Stimulated activated CD8-positive, alpha-beta memory T cell treated with anti-CD3 and anti-CD28 coated beads, Interleukin-4, amount 100 ng/mL, for 48 hours (primary cell): ENCODE measurements at places on chromosomes 3 and 15.
A peak's percentile ranks its signal among the peaks of the same experiment; 100 is the strongest.

DNA sequence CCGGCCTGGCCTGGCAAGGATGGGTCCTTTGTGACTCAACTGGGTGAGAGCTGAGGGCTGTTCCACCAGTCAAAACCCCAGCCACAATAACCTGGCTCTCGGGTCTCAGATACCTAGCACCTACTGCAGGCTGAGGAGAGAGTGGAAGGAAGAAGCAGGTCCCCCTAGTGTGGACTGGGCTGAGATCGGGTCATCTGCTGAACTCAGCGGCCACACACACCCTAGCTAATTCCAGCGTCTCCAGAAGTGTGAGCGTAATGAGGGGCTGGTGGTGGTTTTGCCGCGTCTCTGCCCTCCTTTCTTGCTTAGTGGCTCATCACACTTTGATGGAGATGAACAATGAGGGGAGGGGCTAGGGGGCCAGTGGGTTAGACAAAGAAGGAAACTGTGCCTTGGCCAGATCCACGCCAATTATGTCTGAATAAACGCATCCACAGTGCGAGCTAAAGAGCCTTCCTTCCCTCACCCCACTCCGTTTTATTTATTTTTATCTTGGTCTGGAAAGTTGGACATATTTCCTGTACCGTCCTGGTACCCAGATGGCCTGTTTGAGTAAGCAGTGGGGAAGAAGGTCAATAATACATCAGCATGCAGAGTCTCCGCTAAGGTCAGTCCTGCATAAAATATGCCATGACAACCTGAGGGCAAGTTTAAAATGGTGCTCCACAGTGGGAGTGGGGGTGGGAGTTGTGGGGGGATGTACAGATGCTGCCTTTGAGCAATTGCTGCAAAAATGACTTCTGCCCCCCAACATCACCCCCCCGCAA lies 370.0 kb downstream of the WDR72 start:
- DNase-seq: no peak

DNA sequence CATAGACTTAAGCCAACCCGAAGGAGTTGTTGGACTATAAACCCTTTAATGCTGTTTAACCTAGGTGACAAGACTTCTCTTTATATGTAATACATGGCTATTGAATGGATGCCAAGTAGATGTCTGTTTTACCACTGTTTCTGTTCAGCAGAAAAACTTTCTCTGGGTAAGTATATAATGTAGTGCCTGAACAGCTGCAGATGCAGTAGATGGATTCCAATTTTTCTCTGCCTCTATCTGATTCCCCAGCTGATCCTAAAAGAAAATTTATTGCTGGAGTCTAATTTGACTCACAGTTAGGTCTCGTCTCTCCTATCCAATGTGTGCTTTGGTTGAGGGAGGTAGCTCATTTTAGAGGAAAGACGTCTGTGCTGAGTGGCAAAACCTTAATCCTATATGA lies 256.5 kb upstream of the CBLB start:
- DNase-seq: no peak

GRCh38 chr15:87939848-87940457 lies 316.6 kb downstream of the NTRK3 start:
- no peak for DNase-seq

GRCh38 chr3:126287536-126288241 lies 69.5 kb downstream of the KLF15 start:
- DNase-seq: peak; percentile 19

- no peak for DNase-seq
These were observed 25.0 kb upstream of the RPP14 start for GRCh38 chr3:58281069-58281468.

GRCh38 chr3:140756240-140757016 lies 78.6 kb downstream of the TRIM42 start:
- DNase-seq: no peak

GRCh38 chr15:88389120-88389519 lies 78.1 kb downstream of the MRPL46 start:
- peak; percentile 9 for DNase-seq

- no peak for DNase-seq
These were observed 440.6 kb downstream of the MCTP2 start for GRCh38 chr15:94671858-94672532.

DNA sequence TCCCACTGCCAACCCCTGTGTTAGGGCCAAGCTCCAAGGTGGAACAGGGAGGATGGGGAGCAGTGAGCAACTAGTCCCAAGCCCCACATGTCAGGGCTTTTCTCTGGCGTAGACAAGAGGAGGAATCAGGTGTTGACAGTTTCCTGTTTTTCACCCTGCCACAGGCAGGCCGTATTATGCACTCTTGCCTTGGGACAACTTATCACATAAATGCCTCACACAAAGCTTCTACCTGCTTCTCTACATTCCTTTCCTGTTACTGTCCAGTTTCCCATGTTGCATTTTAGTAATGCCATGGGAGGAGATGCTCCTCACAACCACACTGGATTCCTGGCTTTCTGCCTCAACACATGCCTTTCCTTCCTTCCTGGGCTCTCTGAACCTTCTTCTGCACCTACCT lies 381.2 kb upstream of the ATP11B start:
- DNase-seq: no peak

- no peak for DNase-seq
These were observed 876 bp upstream of the ZNF385D start for GRCh38 chr3:21751886-21752285.

DNA sequence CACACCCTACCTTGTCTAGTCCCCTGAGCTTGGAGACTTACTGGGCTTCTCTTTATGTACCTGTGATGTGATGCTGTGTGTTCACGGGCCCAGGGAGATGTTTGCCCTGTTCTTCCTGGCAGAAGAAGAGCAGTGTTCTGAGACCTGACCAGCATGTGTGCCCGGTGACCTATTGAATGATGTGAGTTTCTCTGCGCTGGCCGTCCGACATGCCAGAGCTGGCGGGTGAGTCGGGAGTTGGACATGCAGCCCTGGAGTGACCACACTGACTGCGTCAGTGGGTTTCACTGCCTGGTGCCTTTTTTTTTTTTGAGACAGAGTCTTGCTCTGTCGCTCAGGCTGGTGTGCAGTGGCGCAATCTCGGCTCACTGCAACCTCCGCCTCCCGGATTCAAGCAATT lies 42.3 kb downstream of the CGNL1 start:
- DNase-seq: no peak

DNA sequence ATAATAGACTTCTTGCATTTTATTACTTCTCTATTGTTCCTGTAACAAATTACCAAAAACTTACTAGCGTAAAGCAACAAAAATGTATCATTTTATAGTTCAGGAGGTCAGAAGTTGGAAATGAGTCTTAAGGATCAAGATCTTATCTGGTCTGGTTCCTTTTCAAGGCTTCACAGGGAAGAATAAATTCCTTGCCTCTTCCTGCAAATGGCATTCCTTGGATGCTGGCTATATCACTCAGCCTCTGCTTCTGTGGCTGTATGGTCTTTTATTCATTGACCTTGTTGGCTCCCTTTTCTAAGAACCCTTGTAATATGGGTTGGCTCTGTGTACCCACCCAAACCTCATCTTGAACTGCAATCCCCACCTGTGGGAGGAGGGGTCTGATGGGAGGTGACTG lies 478.4 kb upstream of the THBS1 start:
- no peak for DNase-seq

DNA sequence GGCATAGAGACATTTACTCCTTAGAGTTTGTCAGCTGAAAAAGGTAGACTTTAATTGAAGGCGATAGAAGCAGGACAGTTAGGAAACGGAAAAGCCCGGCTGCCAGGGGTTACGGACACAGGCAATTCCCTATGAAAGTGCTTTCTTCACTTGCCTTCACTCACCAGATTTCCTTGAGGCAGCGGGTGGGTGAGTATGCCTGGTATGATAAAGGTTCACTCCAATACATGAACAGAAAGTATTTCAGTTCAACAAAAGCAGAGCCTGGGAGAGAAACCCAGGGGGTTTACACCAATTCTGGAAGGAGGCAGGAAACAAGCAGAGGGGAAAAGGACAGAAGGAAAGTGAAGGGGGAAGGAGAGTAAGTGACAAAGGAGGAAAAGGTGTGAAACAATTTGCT lies 53.9 kb downstream of the QTRT2 start:
- DNase-seq: no peak

DNA sequence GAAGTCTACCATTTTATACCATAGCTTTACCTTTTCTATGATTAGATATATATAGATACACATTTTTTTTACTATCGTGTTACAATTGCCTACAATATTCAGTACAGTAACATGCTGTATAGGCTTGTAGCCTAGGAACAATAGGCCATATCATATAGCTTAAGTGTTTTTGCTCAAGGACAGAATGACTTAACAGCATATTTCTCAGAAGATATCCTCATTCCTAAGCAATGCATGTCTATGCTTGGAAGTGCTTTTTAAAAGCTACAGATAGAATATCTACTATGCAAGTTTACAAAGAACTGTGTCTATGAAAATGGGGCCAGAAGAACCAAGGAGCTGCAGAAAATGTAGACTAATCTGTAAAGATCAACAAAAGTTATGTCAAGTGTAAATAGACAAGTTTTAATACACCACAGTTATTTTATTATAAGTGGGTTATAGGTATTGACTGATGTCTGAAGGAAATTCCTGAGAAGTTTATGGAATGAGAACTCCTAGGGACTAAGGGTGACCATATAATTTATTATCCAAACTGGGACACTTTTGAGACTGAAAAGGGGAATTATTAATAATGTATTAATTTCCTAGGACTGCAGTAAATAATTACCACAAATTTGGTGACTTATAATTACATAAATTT lies 138.7 kb upstream of the TGFBR2 start:
- no peak for DNase-seq

GRCh38 chr3:121330118-121330517 lies 215.7 kb downstream of the POLQ start:
- DNase-seq: no peak

GRCh38 chr3:15460891-15461531 lies 33.6 kb downstream of the EAF1 start:
- DNase-seq: no peak

- no peak for DNase-seq
These were observed 67.9 kb downstream of the VGLL3 start for GRCh38 chr3:86923071-86923491.

GRCh38 chr3:177426106-177426877 lies 229.0 kb upstream of the TBL1XR1 start:
- DNase-seq: no peak

- DNase-seq: no peak
These were observed 231.5 kb upstream of the FEZF2 start for GRCh38 chr3:62604751-62605351.

DNA sequence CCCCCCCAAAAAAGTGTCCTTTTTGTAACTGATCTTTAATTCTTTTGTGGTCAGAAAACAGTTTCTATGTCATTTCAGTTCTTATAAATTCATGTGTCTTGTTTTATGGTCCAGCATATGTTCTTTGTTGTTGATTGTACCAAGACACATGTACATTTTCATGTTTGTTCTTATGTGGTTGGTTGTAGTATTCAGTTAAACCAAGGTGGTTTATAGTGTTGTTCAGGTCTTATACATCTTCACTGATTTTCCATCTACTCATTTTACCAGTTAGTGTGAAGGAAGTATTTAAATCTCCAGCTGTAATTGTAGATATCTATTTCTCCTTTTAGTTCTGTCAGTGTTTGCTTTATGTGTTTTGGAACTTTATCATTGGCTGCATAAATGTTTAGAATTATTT lies 24.0 kb downstream of the MEF2A start:
- no peak for DNase-seq

- no peak for DNase-seq
These were observed 94.4 kb downstream of the TMCO5A start for GRCh38 chr15:38028869-38029268.

- no peak for DNase-seq
These were observed 37.6 kb upstream of the SLC22A13 start for GRCh38 chr3:38227989-38228388.

GRCh38 chr3:61996366-61996765 lies 377.0 kb downstream of the FEZF2 start:
- no peak for DNase-seq

DNA sequence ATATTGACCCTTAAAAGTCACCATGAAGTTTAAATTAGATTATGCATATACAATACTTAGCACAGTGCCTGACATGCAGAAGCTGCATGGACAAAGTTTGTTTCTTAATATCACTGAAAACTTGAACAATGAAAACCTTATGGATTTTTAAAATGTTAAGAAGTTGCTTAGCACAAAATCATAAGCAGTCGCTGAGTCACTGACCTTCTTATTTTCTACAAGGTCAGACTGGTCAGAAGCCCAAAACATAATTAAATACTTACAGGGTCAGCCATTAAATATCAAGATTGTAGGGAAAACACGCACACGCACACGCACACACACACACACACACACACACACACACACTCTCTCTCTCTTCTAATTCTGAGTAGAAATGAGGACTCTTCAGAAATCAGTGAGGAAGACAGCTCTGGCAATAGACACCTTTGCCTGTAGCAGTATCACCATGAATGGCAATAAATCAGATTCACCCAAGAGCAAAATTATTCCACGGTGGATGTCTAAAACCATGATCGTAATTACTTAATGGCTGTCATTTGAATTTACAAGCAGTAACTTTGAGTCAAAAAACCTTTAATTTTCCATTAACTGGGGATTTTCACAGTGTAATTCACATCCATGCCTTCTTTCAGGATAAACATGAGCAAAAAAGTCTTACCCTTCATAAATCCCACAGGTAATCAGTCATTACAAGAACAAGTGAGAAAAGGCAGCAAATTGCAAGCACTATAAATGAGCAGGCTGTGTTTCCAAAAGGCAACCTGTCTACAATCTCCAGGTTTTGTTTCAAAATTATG lies 147.5 kb downstream of the OSBPL10 start:
- DNase-seq: no peak

GRCh38 chr15:80118956-80119355 lies 33.8 kb upstream of the FAH start:
- no peak for DNase-seq

DNA sequence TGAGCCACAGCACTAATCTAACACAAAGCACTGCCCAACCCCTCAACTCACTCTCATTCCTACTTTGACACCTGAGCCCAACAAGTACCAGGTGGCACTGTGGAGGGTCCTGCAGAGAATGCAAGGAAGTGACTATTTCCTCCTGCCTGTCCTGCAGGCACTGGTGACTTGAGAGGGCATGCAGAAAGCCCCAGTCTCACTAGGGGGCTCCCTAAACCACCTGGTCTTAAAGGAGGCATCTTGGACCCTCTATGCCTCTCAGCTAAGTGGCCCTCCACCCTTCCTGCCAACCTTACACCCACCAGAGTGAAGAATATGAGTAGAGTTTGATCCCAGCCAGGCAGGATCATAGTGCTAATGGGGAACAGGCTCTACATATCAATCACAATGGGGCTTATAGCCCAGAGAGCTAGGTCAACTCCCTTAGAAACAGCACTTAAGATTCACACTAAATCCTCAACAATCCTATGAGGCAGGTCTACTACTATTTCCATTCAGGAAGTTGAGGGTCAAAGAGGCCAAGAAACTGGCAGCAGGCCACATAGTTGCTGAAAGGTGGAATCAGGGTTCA lies 15.2 kb downstream of the TRAIP start:
- peak; percentile 30 for DNase-seq

- no peak for DNase-seq
These were observed 124.2 kb upstream of the ADPGK start for GRCh38 chr15:72907733-72908132.

GRCh38 chr15:98666841-98667240 lies 18.5 kb downstream of the IGF1R start:
- no peak for DNase-seq

- no peak for DNase-seq
These were observed 545.0 kb downstream of the PYDC2 start for GRCh38 chr3:192005989-192006388.
